ENCODE measurements at places on chromosomes 11 and 22. TPM values are rescaled to one million over a fixed set of nuclear protein-coding genes. Genes with fewer than 3 reads are reported as not detected.
A peak's percentile ranks its signal among the peaks of the same experiment; 100 is the strongest.

DNA sequence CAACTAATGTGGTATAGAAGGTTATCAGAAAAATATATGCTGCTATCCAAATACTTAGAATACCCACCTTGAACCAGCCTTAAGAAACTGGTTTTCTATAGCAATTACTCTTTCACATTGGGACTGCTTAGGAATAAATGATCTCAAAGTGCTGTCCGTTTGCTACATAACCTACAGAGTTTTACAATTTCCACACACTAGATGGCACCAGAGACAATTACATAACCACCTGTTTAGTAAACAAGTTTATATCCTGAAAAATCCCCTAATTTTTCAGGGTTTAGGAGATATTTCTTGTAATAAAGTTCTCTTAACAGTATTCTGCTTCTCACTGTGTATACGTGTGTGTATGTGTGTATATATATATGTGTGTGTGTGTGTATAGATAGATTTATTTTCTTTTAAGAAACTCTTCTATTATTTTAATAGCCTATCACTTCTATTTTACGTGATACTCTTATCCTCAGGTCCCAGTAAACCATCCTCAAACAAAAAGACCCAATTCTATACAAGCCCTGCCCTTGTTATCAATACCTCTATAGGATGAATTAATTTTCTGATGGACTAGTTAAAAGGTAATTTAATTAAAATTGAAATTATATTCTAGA, 6.7 kb upstream of the OR5I1 start:
- DNase-seq = peak; percentile 0

GNAZ gene
- total RNA-seq = 0.38 TPM

GRCh38 chr11:79018371-79018849, 422.4 kb downstream of the TENM4 start:
- no peak for DNase-seq

DNA sequence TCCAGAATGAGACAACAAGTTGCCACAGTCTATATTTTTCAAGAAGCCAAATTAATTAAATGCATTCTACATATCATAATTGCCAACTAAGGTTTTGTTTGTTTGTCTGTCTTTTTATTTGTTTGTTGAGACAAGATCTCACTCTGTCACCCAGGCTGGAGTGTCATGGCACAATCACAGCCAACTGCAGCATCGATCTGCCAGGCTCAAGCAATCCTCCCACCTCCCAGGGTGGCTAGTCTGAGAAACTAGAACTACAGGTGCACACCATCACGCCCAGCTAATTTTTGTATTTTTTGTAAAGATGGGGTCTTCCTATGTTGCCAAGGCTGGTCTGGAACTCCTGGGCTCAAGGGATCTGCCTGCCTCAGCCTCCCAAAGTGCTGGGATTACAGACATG, 140.0 kb downstream of the LRRC4C start:
- no peak for DNase-seq

- no peak for DNase-seq
Measured at GRCh38 chr11:65243797-65244196, 18.0 kb upstream of the POLA2 start.

DNA sequence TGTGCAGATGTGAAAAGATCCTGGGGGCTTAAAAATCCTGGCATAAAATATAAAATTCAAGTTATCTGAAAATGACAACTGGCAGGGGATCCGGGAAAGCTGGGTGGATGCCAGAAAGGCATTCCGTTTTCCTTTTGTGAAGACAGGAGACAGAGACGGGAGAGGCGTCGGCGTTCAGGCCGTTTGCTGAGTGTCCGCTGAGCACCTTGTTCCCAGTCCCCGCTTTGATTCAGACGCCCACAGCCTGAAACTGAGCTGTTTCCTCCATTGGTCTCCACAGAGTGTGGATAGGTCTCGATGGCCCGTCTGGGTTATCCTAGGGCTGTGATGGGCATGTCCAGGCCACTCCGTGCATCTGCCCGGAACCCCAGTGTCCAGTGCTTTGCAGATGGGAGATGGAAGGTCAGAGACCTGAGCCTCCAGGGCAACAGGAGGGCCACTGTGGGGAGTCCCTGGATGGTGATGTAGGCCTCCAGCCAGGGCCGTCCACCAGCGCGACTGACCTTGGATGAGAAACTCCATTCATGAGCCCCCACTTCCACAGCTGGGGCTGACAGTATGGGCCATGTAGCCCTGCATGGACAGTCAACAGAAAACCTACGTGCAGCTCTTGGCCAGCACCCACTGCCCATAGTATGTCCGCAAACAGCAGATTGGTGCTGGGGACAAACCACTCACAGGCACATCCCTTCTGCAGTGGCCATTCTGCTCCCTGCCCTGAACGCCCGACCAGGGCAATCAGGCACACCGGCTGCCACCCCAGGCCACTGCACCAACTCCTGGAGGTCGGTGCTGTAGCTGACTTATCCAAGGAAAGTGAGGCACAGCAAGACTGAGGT, 11.6 kb downstream of the MRGPRF start:
- no peak for DNase-seq

RIC8A gene
- total RNA-seq = 126 TPM

- DNase-seq = no peak
Measured at GRCh38 chr22:23622634-23623033, 9.5 kb downstream of the DRICH1 start.

CRYBB1 gene
- 0.51 TPM for total RNA-seq

RAG2 gene
- total RNA-seq = not detected

DNA sequence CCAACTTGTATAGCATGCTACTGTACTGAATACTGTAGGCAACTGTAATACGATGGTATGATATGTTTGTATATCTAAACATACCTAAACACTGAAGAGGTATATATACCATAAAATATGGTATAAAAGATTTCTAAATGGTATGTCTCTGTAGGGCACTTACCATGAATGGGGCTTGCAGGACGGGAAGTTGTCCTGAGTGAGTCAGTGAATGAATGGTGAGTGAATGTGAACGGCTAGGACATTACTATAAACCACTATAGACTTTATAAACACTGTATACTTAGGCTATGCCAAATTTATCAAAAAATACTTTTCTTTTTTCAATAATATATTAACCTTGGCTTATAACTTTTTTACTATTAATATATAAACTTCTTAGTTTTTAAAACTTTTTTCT, 66.8 kb downstream of the ZC3H12C start:
- DNase-seq = peak; percentile 58

DNA sequence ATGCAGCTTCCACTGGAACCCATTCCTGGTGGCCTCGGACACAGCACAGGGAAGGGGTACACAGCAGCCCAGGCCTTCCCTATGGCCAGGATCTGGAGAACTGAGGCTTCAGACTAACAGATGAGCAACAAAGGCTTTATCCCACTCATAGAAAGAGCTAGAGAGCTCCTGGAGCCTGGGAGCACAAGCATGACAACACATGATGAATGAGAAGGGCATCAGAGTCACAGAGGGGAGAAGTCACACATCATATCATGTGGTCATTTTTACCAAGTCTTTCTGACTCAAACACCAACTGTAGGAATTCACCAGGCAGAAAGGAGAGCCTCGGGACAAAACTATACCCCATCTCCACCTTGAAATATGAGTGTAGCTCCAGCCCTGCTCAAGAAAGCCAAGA, 43.2 kb downstream of the NRXN2 start:
- no peak for DNase-seq

RASSF10 gene
- total RNA-seq = 4.8 TPM
